ENCODE measurements at places on chromosomes 2 and 18.

- H3K27me3 ChIP-seq: no peaks in the 10 kb centered on the region
- peaks cover 14% of the 10 kb centered on the region for H3K36me3 ChIP-seq
- peak overlapping the region; percentile 40 for H3K4me3 ChIP-seq
- DNase-seq: peak; percentile 44
- H3K4me1 ChIP-seq: peaks cover 61% of the 10 kb centered on the region
- peak overlapping the region; percentile 87 for H3K27ac ChIP-seq
Measured at GRCh38 chr2:203650860-203651613, 55.4 kb upstream of the CD28 start.

DNA sequence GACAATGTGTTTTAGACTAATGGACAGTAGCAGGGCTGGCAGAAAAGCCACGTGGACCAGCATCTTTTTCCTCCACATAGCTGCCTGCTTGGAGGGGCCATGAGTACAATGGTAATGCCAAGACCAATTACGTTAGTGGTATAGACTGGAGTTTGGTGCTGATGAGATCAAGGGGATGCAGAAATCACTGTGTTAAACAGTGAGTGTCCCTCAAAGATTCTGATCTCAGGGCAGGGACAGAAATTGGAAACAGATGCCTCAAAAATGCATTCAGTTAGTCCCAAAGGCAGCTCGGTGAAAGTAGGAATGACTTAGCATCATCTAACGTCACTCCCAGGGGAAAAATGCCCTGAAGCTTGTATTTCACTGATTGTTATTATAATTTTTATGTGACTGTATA lies 72.4 kb downstream of the SLC16A14 start:
- no peak for DNase-seq
- H3K4me1 ChIP-seq: no peaks in the 10 kb centered on the region
- H3K27me3 ChIP-seq: no peaks in the 10 kb centered on the region
- no peak overlapping the region for H3K4me3 ChIP-seq
- H3K27ac ChIP-seq: no peak overlapping the region

- no peak overlapping the region for H3K4me3 ChIP-seq
- no peak overlapping the region for H3K27ac ChIP-seq
- H3K27me3 ChIP-seq: no peaks in the 10 kb centered on the region
- no peak for DNase-seq
- H3K36me3 ChIP-seq: peaks cover 6% of the 10 kb centered on the region
Measured at GRCh38 chr2:31020713-31021112, 117.5 kb downstream of the GALNT14 start.

- H3K27me3 ChIP-seq: peaks cover 44% of the 10 kb centered on the region
- peak; percentile 32 for DNase-seq
- H3K36me3 ChIP-seq: no peaks in the 10 kb centered on the region
- H3K4me3 ChIP-seq: no peak overlapping the region
- H3K27ac ChIP-seq: no peak overlapping the region
Measured at GRCh38 chr2:10717628-10718027, 3.8 kb upstream of the ATP6V1C2 start.

GRCh38 chr18:76518123-76518859 lies 23.2 kb upstream of the ZNF516 start:
- H3K4me3 ChIP-seq: no peak overlapping the region
- H3K27ac ChIP-seq: no peak overlapping the region
- no peaks in the 10 kb centered on the region for H3K4me1 ChIP-seq
- no peak for DNase-seq
- H3K36me3 ChIP-seq: no peaks in the 10 kb centered on the region

DNA sequence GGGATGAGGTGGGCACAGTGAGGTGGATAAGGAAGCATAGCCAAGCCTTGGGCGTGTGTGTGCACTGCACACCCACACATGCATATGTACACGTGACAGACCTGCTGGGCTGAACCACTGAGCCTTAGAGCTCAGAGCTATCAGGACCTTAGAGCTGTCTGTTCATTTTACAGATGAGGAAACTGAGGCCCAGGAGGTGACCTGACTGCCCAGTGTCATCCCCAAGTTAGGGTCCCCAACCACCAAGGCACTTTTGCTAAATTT lies 8.2 kb upstream of the SNED1 start:
- H3K4me1 ChIP-seq: peaks cover 11% of the 10 kb centered on the region
- peaks cover 6% of the 10 kb centered on the region for H3K36me3 ChIP-seq
- no peak for DNase-seq
- H3K27ac ChIP-seq: no peak overlapping the region
- peaks cover 13% of the 10 kb centered on the region for H3K27me3 ChIP-seq

DNA sequence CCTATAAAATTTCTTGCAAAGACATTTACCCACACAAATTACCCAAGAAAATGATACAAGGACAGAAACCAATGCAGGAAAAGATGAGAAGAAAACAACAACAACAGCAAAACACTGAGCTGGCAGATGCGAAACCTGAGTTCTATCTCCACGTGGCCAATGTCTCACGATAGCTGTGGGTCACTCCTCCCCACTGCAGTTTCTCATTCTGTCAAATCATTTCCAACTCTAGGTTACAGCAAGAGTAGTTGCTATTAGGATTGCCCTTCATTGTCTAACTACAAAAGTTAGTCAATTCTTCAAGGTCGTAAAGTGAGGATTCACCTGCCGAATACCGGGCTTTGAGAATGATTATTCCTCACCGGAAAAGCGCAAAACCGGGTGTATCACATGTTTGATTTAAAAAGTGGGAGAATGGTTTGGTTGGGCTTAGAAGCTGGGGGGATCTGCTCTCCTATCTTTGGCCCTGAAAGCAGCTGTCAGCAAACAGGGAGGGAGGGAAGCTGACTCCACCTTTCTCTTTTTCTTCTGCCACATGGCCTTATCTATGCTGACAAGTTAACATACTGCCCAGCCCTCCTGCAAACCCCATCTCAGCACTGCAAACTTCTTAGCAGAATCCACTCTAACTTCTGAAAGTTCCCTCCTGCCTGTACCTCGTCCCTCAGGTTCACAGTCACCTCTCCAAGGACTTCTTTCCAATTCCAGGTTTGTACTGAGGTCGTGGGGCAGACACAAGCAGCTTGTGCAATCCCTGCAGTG lies 473.0 kb downstream of the SOX11 start:
- H3K27me3 ChIP-seq: peaks cover 14% of the 10 kb centered on the region
- no peak overlapping the region for H3K4me3 ChIP-seq
- no peak for DNase-seq
- H3K36me3 ChIP-seq: no peaks in the 10 kb centered on the region
- H3K27ac ChIP-seq: no peak overlapping the region

GRCh38 chr18:46393230-46393629 lies 263.8 kb downstream of the LOXHD1 start:
- DNase-seq: no peak
- no peaks in the 10 kb centered on the region for H3K4me1 ChIP-seq
- peaks cover 38% of the 10 kb centered on the region for H3K27me3 ChIP-seq
- no peak overlapping the region for H3K27ac ChIP-seq
- no peaks in the 10 kb centered on the region for H3K36me3 ChIP-seq
- H3K4me3 ChIP-seq: no peak overlapping the region

- DNase-seq: no peak
- H3K4me1 ChIP-seq: peaks cover 6% of the 10 kb centered on the region
- H3K27ac ChIP-seq: no peak overlapping the region
- no peaks in the 10 kb centered on the region for H3K27me3 ChIP-seq
- no peak overlapping the region for H3K4me3 ChIP-seq
Measured at GRCh38 chr2:144304202-144304601, 215.7 kb downstream of the ZEB2 start.

GRCh38 chr2:2733818-2734217 lies 402.7 kb upstream of the MYT1L start:
- H3K27ac ChIP-seq: no peak overlapping the region
- no peaks in the 10 kb centered on the region for H3K4me1 ChIP-seq
- no peak overlapping the region for H3K4me3 ChIP-seq
- no peaks in the 10 kb centered on the region for H3K27me3 ChIP-seq
- peaks cover 3% of the 10 kb centered on the region for H3K36me3 ChIP-seq
- DNase-seq: no peak

- DNase-seq: no peak
- no peaks in the 10 kb centered on the region for H3K27me3 ChIP-seq
- no peaks in the 10 kb centered on the region for H3K4me1 ChIP-seq
Measured at GRCh38 chr2:146143971-146144370, 1624.1 kb upstream of the ZEB2 start.

Measured in Calu3 (cell line).